G401 (cell line): ENCODE measurements at places on chromosomes 7 and 10. TPM values are rescaled to one million over a fixed set of nuclear protein-coding genes. Genes with fewer than 3 reads are reported as not detected.
A peak's percentile ranks its signal among the peaks of the same experiment; 100 is the strongest.

GRCh38 chr10:67696029-67696428 is at the start of gene CTNNA3:
Gene CTNNA3, minus strand, starts transcription at chr10:67696195.
- no peak for DNase-seq

DNA sequence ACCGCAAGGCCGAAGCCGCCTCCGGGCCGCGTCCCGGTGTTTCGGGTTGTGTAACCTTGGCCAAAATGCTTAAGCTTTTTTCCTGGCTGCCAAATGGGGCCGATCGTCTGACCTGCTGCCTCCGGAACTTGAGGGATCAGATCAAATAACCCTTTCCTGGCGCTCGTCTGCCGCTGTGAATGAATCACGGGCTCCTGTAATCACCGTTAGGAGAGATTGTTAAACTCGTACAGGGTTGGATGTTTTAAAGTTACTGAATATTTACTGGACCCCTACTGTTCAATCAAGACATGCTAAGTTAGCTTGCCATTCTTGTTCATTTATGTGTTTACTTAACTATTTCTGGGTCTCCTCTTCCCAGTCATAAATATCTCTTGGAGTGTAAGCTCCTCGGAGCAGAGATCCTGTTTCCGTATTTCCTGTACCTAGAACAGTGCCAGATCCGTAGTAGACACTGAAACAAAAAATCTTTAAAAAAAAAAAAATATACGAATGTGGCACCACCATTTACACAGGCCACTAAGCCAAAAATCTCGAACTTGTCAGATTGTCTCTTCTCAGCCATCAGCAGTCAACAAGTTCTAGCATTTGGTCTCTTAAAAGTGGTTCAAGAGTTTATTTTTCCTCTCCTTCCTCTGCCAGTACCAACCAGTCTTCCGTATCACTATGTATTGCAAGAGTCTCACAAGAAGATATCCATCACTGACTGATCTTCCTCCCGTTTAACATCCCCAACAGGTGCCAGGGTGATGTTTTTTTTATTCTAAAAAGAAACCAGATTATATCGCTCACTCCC is 650 bp upstream of the TM9SF3 start:
- DNase-seq: peak; percentile 73

- no peak for DNase-seq
Observed at GRCh38 chr7:155945670-155946325, 133.5 kb upstream of the SHH start.

Gene OR2A5
- not detected in 2 replicates for total RNA-seq

DNA sequence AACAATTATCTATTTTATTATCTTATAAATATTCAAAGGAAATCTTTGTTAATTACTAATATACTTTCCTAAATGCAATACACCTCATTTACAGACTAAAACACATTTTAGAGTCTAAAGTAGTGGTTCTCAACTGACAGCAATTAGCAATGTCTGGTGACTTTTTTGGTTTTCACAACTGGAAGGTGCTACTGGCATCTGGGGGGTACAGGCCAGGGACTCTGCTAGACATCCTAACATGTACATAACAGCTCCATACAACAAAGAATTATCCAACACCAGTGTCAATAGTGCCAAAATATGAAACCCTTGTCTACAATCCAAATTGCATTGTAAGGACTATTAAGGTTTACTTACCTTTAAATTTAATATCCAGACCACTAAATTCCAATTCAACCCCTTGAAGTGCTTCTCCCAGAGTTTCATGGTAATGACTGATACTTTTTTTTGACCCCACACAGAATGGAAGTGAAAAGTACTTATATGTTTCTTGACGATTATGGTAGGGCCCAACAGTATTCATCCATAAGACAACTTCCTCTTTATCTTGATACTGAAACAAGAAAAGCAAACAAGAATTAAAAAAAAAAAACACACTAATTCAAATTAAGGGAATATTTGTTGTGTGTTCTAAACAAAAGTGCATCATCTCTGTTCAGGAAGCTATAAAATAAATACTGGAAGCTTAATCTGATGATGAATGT is 10.4 kb downstream of the TM9SF3 start:
- no peak for DNase-seq

GRCh38 chr10:29962166-29962850 is 97.1 kb downstream of the JCAD start:
- no peak for DNase-seq

Gene RAMP3
- total RNA-seq: not detected in 2 replicates

DNA sequence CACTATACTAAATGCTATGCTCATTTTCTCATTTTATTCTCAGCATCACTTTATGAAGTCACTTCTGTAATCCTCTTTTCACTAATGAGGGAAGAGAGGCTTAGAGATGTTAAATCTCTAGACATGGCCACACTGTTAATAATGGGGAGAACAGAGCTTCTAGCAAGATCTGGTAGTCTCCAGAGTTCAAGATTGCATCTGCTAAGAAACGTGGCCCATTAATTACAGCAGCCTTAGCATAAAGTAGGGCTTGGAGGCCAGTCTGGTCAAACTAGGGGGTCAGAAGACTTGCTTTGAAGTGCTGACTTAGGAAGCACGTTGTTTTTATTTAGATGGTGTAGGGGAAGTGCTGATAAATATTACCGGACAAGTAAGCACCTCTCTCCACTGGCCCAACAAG is 29.3 kb downstream of the ARL4A start:
- DNase-seq: no peak
